Stimulated activated CD8-positive, alpha-beta memory T cell treated with anti-CD3 and anti-CD28 coated beads, Interleukin-15, amount 100 ng/mL, for 1 hour (primary cell): ENCODE measurements at places on chromosomes 1 and 21.

DNA sequence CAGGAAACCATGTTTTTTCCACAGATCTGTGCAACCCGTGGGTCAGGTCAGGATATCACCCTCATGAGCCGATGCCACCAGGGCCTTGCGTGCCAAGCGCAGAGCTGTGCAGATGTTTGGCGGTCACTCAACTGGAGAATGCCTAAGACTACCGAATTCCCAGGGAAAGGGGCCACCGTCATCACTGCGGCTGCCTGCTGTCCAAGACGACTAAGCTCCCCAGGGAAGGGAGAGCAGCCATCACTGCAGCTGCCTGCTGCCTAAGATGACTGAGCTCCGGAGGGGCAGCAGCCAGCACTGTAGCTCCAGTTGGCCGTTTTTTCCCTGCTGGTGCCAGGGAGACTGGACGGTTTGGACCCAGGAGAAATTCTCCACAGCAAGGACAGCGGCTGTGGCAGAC lies 31.1 kb downstream of the AKT3 start:
- DNase-seq = no peak

- no peak for DNase-seq
Observed at GRCh38 chr1:34412598-34413370, 236.1 kb downstream of the C1orf94 start.

DNA sequence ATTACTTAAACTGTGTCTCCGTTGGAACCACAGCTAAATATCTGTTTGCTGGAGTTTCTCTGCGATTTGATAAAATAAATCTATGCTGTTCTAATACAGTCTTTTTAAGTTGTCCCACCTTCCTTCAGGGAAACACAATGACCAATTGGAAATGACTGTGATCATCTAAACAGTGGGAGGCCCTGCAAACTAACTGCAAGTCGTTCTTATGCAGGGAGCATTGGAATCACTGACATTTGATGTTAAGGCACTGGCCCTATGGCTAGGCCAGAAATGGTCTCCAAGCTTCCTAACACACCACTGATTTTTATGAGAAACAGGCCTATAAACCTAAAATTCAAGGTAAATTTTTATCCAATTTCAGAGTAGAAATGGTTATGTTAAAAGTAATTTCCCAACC lies 645.2 kb downstream of the LMO4 start:
- DNase-seq = no peak

GRCh38 chr1:94273111-94273510 lies 35.7 kb upstream of the ARHGAP29 start:
- DNase-seq = no peak

- DNase-seq = no peak
Observed at GRCh38 chr1:232925421-232926220, 24.8 kb upstream of the NTPCR start.

DNA sequence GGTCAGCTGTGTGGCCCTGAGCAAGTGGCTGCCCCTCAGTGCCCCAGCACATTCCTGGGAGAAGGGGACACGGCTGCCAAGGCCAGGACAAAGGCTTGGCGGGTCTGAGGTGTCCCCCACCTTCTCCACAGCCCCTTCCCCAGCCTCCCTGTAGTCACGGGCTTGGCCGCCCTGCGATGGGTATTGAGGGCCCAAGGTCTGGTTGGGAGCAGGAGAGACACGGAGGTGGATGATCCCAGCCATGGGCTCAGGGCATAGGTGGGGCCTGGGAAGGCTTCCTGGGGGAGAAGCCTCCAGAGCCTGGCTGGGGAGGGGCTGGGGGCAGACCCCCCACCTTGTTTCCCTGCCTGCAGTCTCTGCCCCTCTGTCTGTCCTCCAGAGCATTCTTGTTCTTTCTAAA lies 27.0 kb downstream of the TTC39A start:
- DNase-seq = no peak
